Lung microvascular endothelial cell (primary cell): ENCODE measurements at places on chromosomes 6 and 20. TPM values are rescaled to one million over a fixed set of nuclear protein-coding genes. Genes with fewer than 3 reads are reported as not detected.

SLC22A7 gene
- not detected in 2 replicates for total RNA-seq

GRM1 gene
- under 0.01 TPM in 1 of 2 replicates, not detected in the other for total RNA-seq

- peak; percentile 41 for DNase-seq
Observed at GRCh38 chr6:85041376-85041775, 277.0 kb upstream of the TBX18 start.

GRCh38 chr20:36483919-36484808 is 57.2 kb upstream of the MYL9 start:
- DNase-seq, result peak; percentile 50
